ENCODE measurements at places on chromosomes 4 and X. TPM values are rescaled to one million over a fixed set of nuclear protein-coding genes. Genes with fewer than 3 reads are reported as not detected.

DNA sequence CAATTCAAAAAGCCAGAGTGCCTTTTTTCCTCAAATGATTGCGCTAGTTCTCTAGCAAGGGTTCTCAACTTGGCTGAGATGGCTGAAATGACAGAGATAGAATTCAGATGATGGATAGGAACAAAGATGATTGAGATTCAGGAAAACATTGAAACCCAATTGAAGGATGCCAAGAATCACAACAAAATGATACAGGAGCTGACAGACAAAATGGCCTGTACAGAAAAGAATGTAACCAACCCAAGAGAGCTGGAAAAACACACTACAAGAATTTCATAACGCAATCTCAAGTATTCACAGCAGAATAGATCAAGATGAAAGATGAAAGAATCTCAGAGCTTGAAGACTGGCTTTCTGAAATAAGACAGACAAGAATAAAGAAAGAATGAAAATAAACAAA lies 51.7 kb upstream of the MMAA start:
- DNase-seq: no peak

DNA sequence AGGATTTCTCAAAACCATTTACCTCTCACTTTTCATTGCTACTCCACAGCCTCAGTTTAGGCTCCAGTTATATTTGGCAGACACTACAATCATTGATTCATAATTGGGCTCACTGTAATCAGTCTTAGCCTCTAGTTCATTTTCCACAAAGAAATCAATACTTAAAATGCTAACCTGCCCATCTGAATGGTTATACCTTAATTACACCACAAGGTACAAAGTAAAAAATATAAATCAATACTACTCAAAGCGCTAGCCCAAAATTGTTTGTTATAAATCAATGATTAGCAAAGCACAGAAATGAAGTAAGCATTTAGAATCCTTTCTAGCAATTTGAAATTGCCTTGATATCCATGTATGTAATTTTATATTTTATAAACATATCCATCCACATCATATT lies 222.6 kb upstream of the NDST3 start:
- no peak for DNase-seq

GRCh38 chrX:14594521-14594920 lies 65.2 kb downstream of the GLRA2 start:
- DNase-seq: no peak

GRCh38 chrX:91331476-91331875 lies 103.2 kb upstream of the PABPC5 start:
- no peak for DNase-seq

ADH1A gene
- total RNA-seq: not detected

HSFX1 gene
- 0.51 TPM for total RNA-seq

SAP30 gene
- 22.2 TPM for total RNA-seq

CFAP99 gene
- not detected for total RNA-seq

XG gene
- total RNA-seq: not detected
